Mesothelial cell of epicardium (in vitro differentiated cells): ENCODE measurements at places on chromosomes 2 and 18. TPM values are rescaled to one million over a fixed set of nuclear protein-coding genes. Genes with fewer than 3 reads are reported as not detected.

ANO7 gene
- total RNA-seq = 3.8 to 4.5 TPM (median 3.8 TPM) in 3 replicates

DNA sequence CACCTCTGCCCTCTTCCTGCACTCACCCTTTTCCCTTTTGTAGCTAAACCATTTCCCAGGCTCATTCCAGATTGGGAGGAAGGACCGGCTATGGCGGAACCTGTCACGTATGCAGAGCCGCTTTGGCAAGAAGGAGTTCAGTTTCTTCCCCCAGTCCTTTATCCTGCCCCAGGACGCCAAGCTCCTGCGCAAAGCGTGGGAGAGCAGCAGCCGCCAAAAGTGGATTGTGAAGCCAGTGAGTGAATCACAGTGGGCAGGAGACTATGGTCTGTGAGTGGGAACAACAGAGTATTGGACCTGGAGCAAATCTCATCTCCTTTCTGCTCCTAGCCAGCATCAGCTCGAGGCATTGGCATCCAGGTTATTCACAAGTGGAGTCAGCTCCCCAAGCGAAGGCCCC lies 35.0 kb upstream of the CYP27A1 start:
- no peak overlapping the region for H3K27ac ChIP-seq
- peaks cover 58% of the 10 kb centered on the region for H3K36me3 ChIP-seq
- H3K4me1 ChIP-seq = peaks cover 8% of the 10 kb centered on the region
- H3K4me3 ChIP-seq = no peak overlapping the region

GRCh38 chr2:206832873-206833272 lies 67.5 kb downstream of the FASTKD2 start:
- no peak overlapping the region for H3K4me3 ChIP-seq
- H3K4me1 ChIP-seq = no peaks in the 10 kb centered on the region
- H3K27ac ChIP-seq = no peak overlapping the region
- peaks cover 1% of the 10 kb centered on the region for H3K27me3 ChIP-seq
- no peak for DNase-seq

GRCh38 chr2:218999881-219000568 lies 6.8 kb upstream of the CRYBA2 start:
- no peaks in the 10 kb centered on the region for H3K36me3 ChIP-seq
- DNase-seq = no peak
- H3K27me3 ChIP-seq = peaks cover 95% of the 10 kb centered on the region
- H3K27ac ChIP-seq = no peak overlapping the region
- no peak overlapping the region for H3K4me3 ChIP-seq

- peaks cover 12% of the 10 kb centered on the region for H3K4me1 ChIP-seq
- H3K27me3 ChIP-seq = peaks cover 23% of the 10 kb centered on the region
- no peak for DNase-seq
- no peak overlapping the region for H3K4me3 ChIP-seq
- H3K36me3 ChIP-seq = peaks cover 2% of the 10 kb centered on the region
Observed at GRCh38 chr2:60416221-60417008, 137.0 kb downstream of the BCL11A start.

GRCh38 chr2:241843321-241844065 lies 15.2 kb downstream of the PDCD1 start:
- no peak for DNase-seq
- H3K4me3 ChIP-seq = peak overlapping the region; percentile 34
- H3K4me1 ChIP-seq = peaks cover 13% of the 10 kb centered on the region
- no peaks in the 10 kb centered on the region for H3K36me3 ChIP-seq
